ENCODE measurements at places on chromosomes 2 and 18. TPM values are rescaled to one million over a fixed set of nuclear protein-coding genes. Genes with fewer than 3 reads are reported as not detected.

- H3K4me3 ChIP-seq, result no peak overlapping the region
- peak overlapping the region; percentile 85 for H3K27ac ChIP-seq
- H3K27me3 ChIP-seq, result no peaks in the 10 kb centered on the region
- peak; percentile 17 for DNase-seq
Measured at GRCh38 chr2:128323555-128323931, 4.9 kb upstream of the HS6ST1 start.

- H3K27ac ChIP-seq, result peak overlapping the region; percentile 91
- H3K36me3 ChIP-seq, result no peaks in the 10 kb centered on the region
- H3K27me3 ChIP-seq, result no peaks in the 10 kb centered on the region
- DNase-seq, result no peak
Measured at GRCh38 chr18:23258566-23259469, 123.5 kb downstream of the CABLES1 start.

GRCh38 chr2:127330753-127331152 is 36.8 kb upstream of the ERCC3 start:
- peaks cover 4% of the 10 kb centered on the region for H3K36me3 ChIP-seq
- H3K27ac ChIP-seq, result no peak overlapping the region
- no peaks in the 10 kb centered on the region for H3K27me3 ChIP-seq
- DNase-seq, result no peak
- no peak overlapping the region for H3K4me3 ChIP-seq
- H3K4me1 ChIP-seq, result no peaks in the 10 kb centered on the region

DNA sequence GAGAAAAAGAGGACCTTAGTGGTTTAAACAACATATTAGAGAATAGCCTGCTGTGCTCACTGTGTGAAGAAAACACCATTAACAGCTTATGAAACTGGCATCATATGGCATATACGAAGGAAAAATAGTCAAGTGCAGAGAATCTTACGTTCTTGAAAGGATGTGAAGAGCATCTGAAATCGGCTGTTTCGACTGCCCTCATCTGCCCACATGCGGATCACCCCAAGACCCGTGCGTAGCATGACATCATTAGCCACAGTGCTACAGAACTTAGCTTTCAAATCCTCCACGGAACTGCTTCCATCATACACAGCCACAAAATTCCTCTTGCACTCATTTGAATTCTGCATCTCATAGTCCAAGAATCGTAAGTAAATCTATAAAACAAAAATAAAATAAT is 84.3 kb downstream of the NETO1 start:
- H3K27me3 ChIP-seq, result no peaks in the 10 kb centered on the region
- H3K4me3 ChIP-seq, result no peak overlapping the region
- no peaks in the 10 kb centered on the region for H3K4me1 ChIP-seq
- H3K27ac ChIP-seq, result no peak overlapping the region

- no peak for DNase-seq
- H3K36me3 ChIP-seq, result no peaks in the 10 kb centered on the region
- no peak overlapping the region for H3K27ac ChIP-seq
- H3K4me3 ChIP-seq, result no peak overlapping the region
Measured at GRCh38 chr18:12554796-12555388, 103.0 kb downstream of the SPIRE1 start.

Gene EMILIN1
- 25.6 TPM for total RNA-seq

GRCh38 chr2:196500686-196501431 is 138.7 kb upstream of the CCDC150 start:
- no peak for DNase-seq
- H3K27me3 ChIP-seq, result no peaks in the 10 kb centered on the region
- no peaks in the 10 kb centered on the region for H3K36me3 ChIP-seq
- no peaks in the 10 kb centered on the region for H3K4me1 ChIP-seq

- no peaks in the 10 kb centered on the region for H3K36me3 ChIP-seq
- no peaks in the 10 kb centered on the region for H3K4me1 ChIP-seq
- H3K27me3 ChIP-seq, result no peaks in the 10 kb centered on the region
- no peak for DNase-seq
- no peak overlapping the region for H3K27ac ChIP-seq
- H3K4me3 ChIP-seq, result no peak overlapping the region
Measured at GRCh38 chr2:10868465-10869314, 43.0 kb upstream of the KCNF1 start.

Gene SALL3
- not detected for total RNA-seq

DNA sequence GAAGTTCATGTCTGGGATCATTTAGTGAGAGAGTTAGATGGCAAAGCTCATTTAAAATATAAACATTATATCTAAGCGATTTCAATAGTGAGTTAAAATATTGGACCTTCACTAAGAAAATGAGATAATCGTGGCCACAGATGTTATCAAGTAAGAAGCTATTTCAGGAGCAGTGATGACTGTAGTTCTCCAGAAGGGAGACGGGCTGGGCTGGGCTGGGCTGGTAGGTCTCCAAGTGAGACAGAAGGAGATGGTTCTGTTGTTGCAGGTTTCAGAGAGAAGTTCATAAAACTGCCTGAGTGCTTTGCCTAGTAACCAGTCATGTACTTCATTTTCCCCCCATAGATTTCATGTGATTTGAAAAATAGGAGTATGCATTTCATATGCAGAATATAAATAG is 130.1 kb upstream of the DAPL1 start:
- no peaks in the 10 kb centered on the region for H3K36me3 ChIP-seq
- no peak overlapping the region for H3K4me3 ChIP-seq
- H3K4me1 ChIP-seq, result peaks cover 3% of the 10 kb centered on the region
- no peak for DNase-seq
- H3K27me3 ChIP-seq, result no peaks in the 10 kb centered on the region
- H3K27ac ChIP-seq, result no peak overlapping the region

Gene GRHL1
- 2.1 TPM for total RNA-seq

- no peak for DNase-seq
- no peaks in the 10 kb centered on the region for H3K4me1 ChIP-seq
- H3K36me3 ChIP-seq, result no peaks in the 10 kb centered on the region
- no peaks in the 10 kb centered on the region for H3K27me3 ChIP-seq
- H3K27ac ChIP-seq, result no peak overlapping the region
Measured at GRCh38 chr18:43970656-43971055, 693.4 kb upstream of the SYT4 start.

Gene ITGB6
- 0.16 TPM for total RNA-seq

DNA sequence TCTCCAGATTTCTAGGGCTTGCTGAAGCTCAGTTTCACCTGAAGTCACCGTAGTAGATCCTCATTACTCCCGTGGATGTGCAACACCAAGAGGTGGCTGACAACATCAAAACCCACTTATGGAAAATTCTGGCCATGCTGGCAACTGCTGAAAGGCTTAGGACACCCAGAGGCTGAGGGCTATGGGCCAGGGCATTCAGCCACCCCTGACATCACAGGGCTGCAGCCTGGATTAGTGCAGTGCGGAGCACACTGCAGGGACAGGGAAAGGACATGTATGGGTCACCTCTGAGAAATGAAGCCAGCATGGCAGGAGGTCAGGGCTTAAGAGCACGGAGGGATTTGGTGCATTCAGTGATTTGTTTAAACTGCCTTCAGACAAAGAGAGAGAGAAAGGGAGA is 300.6 kb downstream of the TDRD15 start:
- no peak for DNase-seq
- H3K4me1 ChIP-seq, result no peaks in the 10 kb centered on the region
- no peak overlapping the region for H3K27ac ChIP-seq
- no peaks in the 10 kb centered on the region for H3K36me3 ChIP-seq

DNA sequence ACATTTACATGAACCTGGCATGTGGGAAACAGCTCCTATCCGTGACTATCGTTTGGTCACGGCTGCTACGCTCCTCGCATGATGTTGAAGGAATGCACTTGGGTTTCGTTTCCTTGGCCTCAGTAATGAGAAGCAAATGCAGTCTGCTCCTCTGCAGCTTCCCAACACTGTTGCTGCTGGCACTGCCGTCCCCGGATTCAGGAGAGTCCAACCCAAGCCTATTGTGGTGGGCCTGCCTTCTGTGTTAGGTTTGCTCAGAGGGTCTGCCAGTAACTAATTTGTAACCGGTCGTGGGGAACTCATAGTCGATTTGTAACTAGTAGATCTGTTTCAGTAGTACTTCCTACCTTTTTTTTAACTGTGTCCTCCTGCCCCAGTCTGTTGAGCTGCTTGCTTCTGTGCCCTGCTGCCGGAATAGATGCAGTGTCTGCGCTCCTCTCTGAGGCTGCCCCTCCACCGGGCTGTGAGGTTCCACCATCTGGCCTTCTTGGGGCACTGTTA is 58.4 kb downstream of the WDSUB1 start:
- no peaks in the 10 kb centered on the region for H3K27me3 ChIP-seq
- no peak for DNase-seq
- no peaks in the 10 kb centered on the region for H3K4me1 ChIP-seq
- no peaks in the 10 kb centered on the region for H3K36me3 ChIP-seq
- peak overlapping the region; percentile 1 for H3K27ac ChIP-seq
- H3K4me3 ChIP-seq, result no peak overlapping the region

Gene CTLA4
- total RNA-seq, result 0.98 TPM

Gene PROKR1
- total RNA-seq, result not detected

DNA sequence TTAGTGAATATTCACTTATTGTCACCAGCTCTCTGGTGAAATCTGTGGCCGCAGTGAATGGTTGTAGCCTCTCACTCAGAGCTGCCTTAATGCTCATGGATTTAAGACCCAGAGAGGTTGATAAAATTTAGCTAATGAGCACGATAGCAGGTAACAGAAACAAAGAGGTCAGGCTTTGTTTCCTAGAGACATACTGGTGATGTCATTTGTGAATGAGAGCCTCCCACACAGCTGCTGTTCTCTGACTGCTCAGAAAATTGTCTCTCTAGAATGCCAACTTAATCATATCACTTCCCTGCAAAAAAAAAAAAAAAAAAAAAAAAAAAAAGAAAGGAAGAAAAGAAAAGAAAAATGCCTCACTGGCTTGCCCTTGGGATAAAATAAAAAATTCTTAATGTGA is 411.7 kb upstream of the MYT1L start:
- no peaks in the 10 kb centered on the region for H3K36me3 ChIP-seq
- H3K4me3 ChIP-seq, result no peak overlapping the region
- no peaks in the 10 kb centered on the region for H3K4me1 ChIP-seq

DNA sequence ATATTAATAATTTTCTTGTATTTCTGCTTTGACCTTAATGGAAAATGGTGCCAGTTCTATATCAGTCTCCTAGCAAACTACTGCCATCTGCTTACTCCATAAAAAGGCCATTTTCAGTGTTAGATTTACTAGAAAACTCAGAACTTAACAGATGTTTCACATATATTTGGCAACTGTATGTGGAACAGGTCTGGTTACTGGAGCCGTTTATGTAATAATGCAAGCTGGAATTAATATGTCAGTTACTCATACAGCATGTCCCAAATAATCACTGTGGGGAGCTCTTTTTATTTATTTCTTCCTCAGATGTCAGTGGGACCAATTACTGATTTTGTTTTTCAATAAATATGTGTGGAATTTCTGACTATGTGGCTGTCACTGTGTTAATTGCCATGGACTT is 1247.6 kb downstream of the CNTNAP5 start:
- no peaks in the 10 kb centered on the region for H3K4me1 ChIP-seq
- H3K36me3 ChIP-seq, result no peaks in the 10 kb centered on the region
- H3K27ac ChIP-seq, result no peak overlapping the region

- peak; percentile 16 for DNase-seq
- no peak overlapping the region for H3K27ac ChIP-seq
- H3K27me3 ChIP-seq, result no peaks in the 10 kb centered on the region
- H3K36me3 ChIP-seq, result no peaks in the 10 kb centered on the region
Measured at GRCh38 chr18:75131381-75132000, 77.4 kb downstream of the PTGR3 start.

Gene NUP35
- 29.5 TPM for total RNA-seq

GRCh38 chr2:97760480-97761049 is 47.2 kb downstream of the ZAP70 start:
- no peaks in the 10 kb centered on the region for H3K4me1 ChIP-seq
- DNase-seq, result no peak
- H3K36me3 ChIP-seq, result peaks cover 5% of the 10 kb centered on the region

DNA sequence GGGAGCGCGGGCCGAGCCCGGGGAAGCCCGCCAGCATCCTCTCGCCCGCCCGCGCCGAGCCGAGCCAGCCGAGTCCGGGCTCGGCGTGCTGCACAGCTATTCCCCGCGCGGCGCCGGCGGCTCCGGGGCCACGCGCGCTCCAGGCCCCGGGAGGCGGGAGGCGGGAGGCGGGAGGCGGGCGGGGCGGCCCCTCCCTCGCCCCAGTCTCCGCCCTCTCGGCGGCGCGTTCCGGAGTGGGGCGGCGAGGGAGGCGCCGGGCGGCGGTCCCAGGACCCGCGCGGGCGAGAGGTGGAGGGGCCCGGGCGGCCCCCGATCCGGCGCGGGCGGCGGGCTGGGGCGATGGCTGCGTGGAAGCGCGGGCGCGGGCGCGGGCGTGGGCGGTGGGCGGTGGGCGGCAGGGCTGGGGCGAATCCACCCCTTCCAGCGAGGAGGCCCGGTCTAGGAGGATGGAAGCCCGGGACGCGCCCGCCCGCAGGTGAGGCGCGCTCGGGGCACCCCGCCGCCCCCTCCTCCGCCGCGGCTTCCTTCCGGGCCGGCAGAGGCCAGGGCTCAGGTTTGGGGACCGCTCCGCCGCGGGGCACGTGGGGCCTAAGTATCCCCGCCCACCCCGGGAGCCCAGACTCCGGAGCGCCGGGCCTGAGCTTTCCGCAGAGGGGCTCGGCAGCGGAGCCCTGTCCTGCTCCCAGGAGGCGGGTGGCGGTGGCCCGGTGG is at the start of gene ADCY3:
ADCY3 (minus strand) TSS at position 140 of the 711 bp plus-strand sequence. CDS start 1,250 bp downstream, outside the sequence.
- peak within 1 kb of the TSS; percentile 67 for H3K27ac ChIP-seq
- no peak for DNase-seq
- H3K27me3 ChIP-seq, result no peaks in the 10 kb centered on the region
- H3K36me3 ChIP-seq, result no peaks in the 10 kb centered on the region
- H3K4me1 ChIP-seq, result peaks cover 9% of the 10 kb centered on the region
- H3K4me3 ChIP-seq, result peak within 1 kb of the TSS; percentile 60

GRCh38 chr2:47652061-47652690 is 130.8 kb upstream of the MSH6 start:
- H3K4me1 ChIP-seq, result no peaks in the 10 kb centered on the region
- DNase-seq, result no peak
- H3K27me3 ChIP-seq, result no peaks in the 10 kb centered on the region
- no peak overlapping the region for H3K4me3 ChIP-seq
- H3K36me3 ChIP-seq, result no peaks in the 10 kb centered on the region

- H3K4me1 ChIP-seq, result peaks cover 4% of the 10 kb centered on the region
- H3K36me3 ChIP-seq, result no peaks in the 10 kb centered on the region
- H3K27ac ChIP-seq, result no peak overlapping the region
- DNase-seq, result no peak
Measured at GRCh38 chr18:79380816-79381806, 14.6 kb upstream of the NFATC1 start.

- no peak for DNase-seq
- H3K27me3 ChIP-seq, result no peaks in the 10 kb centered on the region
- peaks cover 19% of the 10 kb centered on the region for H3K4me1 ChIP-seq
- no peak overlapping the region for H3K4me3 ChIP-seq
- H3K36me3 ChIP-seq, result no peaks in the 10 kb centered on the region
- peak overlapping the region; percentile 61 for H3K27ac ChIP-seq
Measured at GRCh38 chr18:47901624-47902362, 28.7 kb downstream of the SMAD2 start.

GRCh38 chr2:70835643-70836042 is at the start of gene CD207:
CD207 (minus strand) TSS chr2:70835816; CDS start chr2:70835776, 40 bp downstream.
- no peaks in the 10 kb centered on the region for H3K27me3 ChIP-seq
- H3K4me1 ChIP-seq, result no peaks in the 10 kb centered on the region
- no peak for DNase-seq
- no peak within 1 kb of the TSS for H3K27ac ChIP-seq

DNA sequence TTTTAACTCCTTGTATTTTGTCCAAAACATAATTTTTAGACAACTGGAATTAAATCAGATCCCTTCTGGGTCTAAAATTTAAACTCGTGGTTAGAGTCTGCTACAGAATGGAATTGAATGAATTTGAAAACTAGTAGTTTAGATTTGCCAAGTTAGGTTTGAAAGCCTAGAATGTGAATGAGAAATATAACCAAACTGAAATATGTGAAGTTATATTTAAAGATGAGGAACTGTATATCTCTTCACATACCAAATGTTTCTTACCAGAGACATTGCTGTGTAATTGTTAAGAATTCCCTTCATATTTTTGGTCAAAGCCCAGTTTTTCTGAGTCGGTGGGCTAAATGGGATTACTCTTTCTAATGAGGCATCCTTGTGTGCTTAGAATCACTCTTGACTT is 74.2 kb downstream of the LPIN1 start:
- H3K27ac ChIP-seq, result no peak overlapping the region
- no peaks in the 10 kb centered on the region for H3K27me3 ChIP-seq
- DNase-seq, result no peak
- no peak overlapping the region for H3K4me3 ChIP-seq
